ENCODE measurements at places on chromosomes 4 and X.

GRCh38 chr4:55682295-55682694 lies 46.2 kb upstream of the NMU start:
- no peak for DNase-seq

GRCh38 chr4:169341490-169341889 lies 70.7 kb upstream of the SH3RF1 start:
- no peak for DNase-seq

DNA sequence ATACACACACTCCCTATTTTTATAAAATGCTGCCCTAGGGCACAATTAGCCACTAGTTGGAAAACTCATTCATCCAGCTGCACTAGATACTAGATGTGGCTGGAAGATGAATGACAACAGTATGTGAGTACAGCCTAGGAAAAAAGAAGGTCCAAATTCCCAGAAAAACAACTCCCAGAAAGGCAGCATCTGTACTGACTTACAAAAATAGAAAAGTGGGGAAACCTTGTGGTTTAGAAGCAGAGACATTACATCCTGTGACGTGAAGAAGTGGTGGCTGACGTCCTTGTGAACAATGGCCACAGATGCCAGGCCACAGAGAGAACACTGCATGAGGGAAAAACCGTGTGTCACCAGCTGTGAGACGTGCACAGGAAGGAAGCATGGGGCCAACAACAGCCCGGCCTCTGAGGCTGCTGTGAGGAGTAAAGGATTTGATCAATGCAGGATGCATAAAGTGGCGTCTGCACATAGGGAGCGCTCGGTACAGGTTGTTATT lies 81.2 kb downstream of the SPRY1 start:
- DNase-seq, result no peak

GRCh38 chrX:63751481-63751880 lies 33.5 kb downstream of the ARHGEF9 start:
- DNase-seq, result no peak

DNA sequence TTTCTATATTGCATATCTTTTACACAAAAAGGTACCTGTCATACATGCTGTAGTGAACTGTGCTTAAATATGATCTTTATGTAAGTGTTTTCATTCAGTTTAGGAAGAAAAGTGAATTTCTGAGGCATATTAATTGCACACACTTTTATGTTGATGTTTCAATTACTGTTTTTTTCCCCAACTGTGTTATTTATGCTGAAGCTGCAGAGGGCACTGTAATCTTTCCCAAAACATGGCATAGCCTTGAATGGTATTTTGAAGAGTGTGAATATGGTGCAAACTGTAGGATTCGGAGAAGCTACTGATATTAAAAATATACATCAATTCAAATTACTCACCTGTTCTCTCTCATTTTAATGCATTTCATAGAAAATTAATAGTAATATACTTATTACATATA lies 6.0 kb upstream of the CENPE start:
- no peak for DNase-seq

GRCh38 chrX:132909643-132910042 lies 48.8 kb downstream of the HS6ST2 start:
- DNase-seq, result no peak

- no peak for DNase-seq
Observed at GRCh38 chr4:126853715-126854114, 779.0 kb upstream of the INTU start.

GRCh38 chrX:8730812-8731558 lies 952 bp downstream of the ANOS1 start:
- DNase-seq, result no peak

GRCh38 chr4:13470379-13470778 lies 13.8 kb downstream of the RAB28 start:
- DNase-seq, result no peak

DNA sequence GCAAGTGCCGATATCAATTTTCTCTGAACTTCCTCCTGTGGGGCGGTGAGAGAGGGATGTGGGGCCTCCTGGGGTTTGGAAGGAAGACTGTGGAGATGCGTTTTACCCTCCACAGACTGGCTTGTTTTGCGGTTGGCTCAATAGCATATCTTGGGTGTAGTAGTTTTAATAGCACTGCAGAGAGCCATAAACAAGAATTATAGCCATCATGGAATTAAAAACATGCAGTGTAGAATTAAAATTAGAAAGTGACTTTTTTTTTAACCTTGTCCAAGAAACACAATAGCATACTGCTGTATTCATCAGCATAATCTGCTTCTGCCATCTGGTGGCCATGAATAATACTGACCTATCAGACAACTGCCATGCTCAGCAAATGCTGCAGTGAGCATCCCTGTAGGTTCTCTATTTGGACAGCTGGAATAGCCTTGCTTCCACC lies 47.3 kb upstream of the SCML1 start:
- DNase-seq, result no peak

- DNase-seq, result no peak
Observed at GRCh38 chrX:48508400-48509244, at the start of gene PORCN. PORCN (plus strand) TSS chrX:48508992; CDS start chrX:48509821, 829 bp downstream.

GRCh38 chr4:129144755-129145206 lies 48.8 kb downstream of the C4orf33 start:
- DNase-seq, result no peak

- DNase-seq, result no peak
Observed at GRCh38 chr4:145852256-145852839, 86.3 kb downstream of the ZNF827 start.

DNA sequence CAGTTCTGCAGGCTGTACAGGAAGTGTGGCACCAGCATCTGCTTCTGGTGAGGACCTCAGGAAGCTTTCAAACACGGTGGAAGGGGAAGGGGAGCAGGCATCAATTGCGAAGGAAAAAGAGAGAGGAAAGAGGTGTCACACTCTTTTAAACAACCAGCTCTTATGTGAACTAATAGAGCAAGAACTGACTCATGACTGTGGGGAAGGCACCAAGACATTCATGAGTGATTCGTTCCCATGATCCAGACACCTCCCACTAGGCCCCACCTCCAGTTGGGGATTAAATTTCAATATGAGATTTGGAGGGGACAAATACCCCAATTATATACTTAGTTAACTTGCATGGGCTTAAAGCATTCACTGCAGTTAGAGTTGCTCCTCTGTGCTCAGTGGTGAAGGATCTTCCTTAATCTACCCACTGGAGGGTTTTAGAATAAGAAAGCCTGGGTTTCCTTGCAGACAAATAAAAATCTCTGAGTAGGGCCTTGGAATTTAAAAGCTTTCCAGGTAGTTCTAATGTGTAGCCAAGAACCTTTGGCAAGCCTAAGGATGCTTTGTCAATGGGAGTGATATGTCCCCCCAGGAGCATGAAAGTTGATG lies 60.0 kb downstream of the SYNPO2 start:
- no peak for DNase-seq

Data from GOT3 (cell line).